ENCODE measurements at places on chromosomes 2 and 18.

GRCh38 chr18:37388413-37388812, 177.2 kb downstream of the CELF4 start:
- DNase-seq = no peak

DNA sequence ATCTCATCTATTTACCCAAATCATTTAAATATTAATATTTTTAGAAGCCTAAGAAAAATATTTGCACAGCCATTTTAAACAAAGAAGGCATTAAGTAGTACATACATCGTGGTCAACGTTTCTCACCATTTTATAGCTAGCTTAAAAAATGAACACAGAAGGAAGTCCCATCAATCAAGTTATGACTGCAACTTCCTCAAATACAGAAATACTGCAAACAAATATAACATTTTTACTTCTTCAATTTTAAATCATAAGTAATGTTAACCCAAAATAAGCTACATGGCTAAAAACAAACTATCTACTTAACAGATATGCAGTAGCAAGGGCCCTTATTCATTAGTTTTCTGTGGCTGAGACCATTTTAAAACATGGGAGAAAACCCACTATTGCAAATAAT, 30.6 kb downstream of the ITSN2 start:
- DNase-seq = no peak

GRCh38 chr2:148273158-148273691, 252.3 kb downstream of the MBD5 start:
- no peak for DNase-seq

- DNase-seq = peak; percentile 53
These were observed 30.4 kb downstream of the KLF7 start for GRCh38 chr2:207135340-207135739.

DNA sequence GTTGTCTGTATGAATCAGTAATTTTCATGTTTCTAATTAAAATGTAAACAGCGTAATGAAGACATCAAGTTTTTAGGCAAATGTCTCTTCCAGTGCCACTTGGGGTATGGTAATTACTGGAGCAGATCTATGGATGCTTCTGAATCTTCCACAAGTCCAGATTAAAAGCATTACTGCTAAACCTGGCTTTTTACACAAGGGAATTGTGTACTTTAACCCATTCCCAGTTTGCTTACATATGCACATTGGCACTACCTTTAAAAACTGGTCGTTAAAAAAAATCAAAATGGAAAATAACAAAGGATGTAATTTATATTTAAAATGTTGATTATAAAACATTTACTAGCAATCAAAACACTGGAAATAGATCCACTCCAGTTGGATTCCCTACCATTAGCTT, 19.7 kb downstream of the FIGN start:
- no peak for DNase-seq

GRCh38 chr18:22838639-22839277, 94.4 kb upstream of the RBBP8 start:
- no peak for DNase-seq

Measured in CD4-positive, alpha-beta memory T cell (primary cell).